ENCODE measurements at places on chromosomes 16 and 17.

- no peak for DNase-seq
Measured at GRCh38 chr17:39607851-39608130, at the start of gene NEUROD2. NEUROD2 (minus strand) TSS chr17:39607920; CDS start chr17:39606599, 1,321 bp downstream.

DNA sequence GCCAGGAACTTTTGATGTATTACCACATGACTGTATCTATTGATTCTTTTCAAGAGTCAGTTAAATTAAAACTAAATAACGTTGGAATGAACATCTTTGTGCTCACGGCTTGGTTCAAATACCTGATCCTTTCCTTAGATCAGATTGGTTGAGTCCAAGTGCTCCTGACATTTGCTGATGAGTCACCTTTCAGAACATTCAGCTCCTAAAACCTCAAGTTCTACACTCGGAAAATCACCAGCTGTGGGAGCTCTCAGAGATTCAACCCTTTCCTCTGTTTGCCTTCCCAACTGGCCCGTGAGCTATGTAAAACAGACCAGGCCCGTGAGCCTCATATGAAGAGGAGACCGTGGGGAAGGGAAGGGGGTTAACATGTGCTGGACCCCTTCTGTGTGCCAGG lies 68.1 kb downstream of the RTN4RL1 start:
- DNase-seq: no peak

- no peak for DNase-seq
Measured at GRCh38 chr16:50967827-50968612, 183.1 kb downstream of the SALL1 start.

GRCh38 chr17:9529033-9529700 lies 46.5 kb downstream of the STX8 start:
- DNase-seq: no peak

- DNase-seq: no peak
Measured at GRCh38 chr17:75463603-75464002, 7.2 kb downstream of the TMEM94 start.

DNA sequence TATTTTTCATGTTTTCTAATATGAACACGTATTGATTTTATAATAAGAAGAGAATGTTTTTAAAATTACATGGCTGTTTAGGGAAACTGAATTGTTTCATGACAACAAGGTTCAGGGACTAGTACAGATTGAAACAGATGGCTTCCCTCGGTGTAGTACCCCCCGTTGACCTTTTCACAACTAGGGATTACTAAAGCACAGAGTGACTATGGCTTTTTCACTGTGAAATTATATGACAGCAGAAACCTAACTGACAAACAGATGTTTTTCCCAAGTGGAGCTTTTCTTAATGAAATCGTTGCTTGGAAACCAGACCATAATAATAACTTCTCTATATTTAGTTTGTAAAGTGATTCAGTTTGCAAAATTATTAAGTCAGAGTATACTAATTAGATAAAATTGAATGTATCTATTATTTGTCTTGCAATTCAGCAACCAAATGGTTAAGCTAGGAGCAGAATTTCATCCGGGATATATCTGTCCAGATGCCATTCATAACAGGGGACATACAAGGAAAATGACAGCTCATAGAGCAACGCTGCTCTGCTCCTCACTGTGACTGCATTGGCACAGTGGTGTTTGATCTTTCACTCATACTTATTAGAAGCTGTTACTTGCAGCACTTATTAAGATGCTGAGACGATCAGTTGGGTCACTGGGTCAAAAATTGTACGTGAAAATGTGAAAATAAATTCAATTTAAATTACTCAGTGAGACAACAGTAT lies 111.7 kb downstream of the TANGO6 start:
- DNase-seq: no peak

GRCh38 chr17:47966079-47966519 lies 4.8 kb upstream of the CDK5RAP3 start:
- no peak for DNase-seq

GRCh38 chr16:23125277-23125676 lies 24.0 kb downstream of the USP31 start:
- DNase-seq: no peak

GRCh38 chr16:85331688-85332087 lies 219.4 kb upstream of the CIBAR2 start:
- no peak for DNase-seq

DNA sequence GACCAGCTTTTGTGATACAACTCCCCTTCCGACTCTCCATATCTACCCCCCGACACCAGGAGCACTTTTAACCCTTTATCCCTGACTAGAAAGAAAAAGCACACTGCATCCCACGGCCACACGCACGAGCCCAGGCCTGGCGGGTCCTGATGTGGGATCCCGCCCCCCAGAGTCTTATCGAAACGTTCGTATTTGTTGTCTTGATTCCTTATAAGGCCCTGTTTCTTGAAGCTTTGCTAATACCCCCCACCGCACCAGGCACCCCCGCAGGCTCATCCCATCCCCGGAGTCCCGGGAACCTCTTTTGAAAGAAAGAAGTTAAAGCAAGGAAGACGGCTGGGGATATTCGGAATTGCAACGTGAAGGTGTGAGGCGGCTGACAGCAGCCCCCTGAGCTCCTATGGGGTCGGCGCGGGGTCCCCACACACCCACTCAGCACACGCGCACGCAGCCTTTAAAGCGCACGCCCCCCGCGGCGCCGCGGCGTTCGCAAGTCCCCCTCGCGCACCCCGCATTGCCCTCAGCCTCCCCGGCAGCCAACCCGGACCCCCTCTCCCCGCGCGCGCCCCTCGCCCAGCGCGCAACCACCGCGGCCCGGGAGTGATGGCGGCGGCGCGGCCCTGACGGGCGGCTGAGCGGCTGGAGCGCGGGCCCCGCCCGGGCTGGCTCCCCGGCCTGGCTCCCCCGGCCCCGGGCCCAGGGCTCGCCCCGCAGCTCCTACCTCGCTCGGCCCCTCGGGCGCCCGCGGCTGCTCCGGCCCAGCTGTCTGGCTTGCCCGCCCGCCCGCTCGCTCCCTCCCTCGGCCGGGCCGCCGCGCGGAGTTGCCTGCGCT lies 448 bp downstream of the STAT5B start:
- peak; percentile 20 for DNase-seq

DNA sequence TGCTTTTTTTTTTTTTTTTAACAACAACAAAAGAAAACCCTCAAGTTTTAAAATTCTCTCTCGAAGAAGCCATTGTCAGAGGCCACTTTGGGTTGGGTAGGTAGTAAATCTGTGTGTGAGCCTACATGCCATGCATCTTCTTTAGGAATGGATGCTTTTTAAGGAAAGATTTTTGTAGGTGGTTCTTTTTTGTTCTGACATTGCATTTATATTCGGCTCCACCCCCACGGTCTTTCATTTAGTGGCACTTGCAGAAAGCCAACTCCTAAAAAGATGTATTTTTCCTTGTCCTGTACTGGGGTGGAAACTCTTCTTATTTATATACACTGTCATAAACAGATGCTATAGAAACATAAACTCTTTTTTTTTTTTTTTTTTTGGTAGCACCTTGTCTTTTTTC lies 35.1 kb downstream of the KCNJ2 start:
- no peak for DNase-seq

- DNase-seq: no peak
Measured at GRCh38 chr17:384622-385177, 32.1 kb upstream of the RPH3AL start.

- no peak for DNase-seq
Measured at GRCh38 chr16:69367980-69368379, 16.4 kb upstream of the TMED6 start.

GRCh38 chr17:36851250-36851649 lies 86.0 kb upstream of the LHX1 start:
- DNase-seq: no peak

DNA sequence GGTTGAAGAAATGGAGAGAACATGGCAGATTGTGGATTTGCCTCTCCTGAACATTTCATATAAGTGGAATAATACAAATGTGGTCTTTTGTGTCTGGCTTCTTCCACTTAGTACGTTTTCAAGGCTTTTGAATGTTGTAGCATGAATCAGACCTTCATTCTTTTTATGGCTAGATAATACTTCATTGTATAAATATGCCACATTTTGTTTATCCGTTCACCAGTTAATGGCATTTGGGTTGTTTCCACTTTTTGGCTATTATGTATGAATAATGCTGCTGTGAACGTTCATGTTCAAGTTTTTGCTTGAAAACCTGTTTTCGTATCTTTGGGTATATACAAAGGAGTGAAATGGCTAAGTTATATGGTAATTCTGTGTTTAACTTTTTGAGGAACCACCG lies 130.4 kb downstream of the TANC2 start:
- no peak for DNase-seq

GRCh38 chr16:22983614-22984013 lies 165.6 kb downstream of the USP31 start:
- no peak for DNase-seq

GRCh38 chr17:28370035-28370743 lies at the start of gene VTN:
VTN (minus strand) TSS chr17:28370307; CDS start chr17:28370203, 104 bp downstream.
- DNase-seq: no peak

- no peak for DNase-seq
Measured at GRCh38 chr17:15249487-15249886, 15.6 kb downstream of the PMP22 start.

DNA sequence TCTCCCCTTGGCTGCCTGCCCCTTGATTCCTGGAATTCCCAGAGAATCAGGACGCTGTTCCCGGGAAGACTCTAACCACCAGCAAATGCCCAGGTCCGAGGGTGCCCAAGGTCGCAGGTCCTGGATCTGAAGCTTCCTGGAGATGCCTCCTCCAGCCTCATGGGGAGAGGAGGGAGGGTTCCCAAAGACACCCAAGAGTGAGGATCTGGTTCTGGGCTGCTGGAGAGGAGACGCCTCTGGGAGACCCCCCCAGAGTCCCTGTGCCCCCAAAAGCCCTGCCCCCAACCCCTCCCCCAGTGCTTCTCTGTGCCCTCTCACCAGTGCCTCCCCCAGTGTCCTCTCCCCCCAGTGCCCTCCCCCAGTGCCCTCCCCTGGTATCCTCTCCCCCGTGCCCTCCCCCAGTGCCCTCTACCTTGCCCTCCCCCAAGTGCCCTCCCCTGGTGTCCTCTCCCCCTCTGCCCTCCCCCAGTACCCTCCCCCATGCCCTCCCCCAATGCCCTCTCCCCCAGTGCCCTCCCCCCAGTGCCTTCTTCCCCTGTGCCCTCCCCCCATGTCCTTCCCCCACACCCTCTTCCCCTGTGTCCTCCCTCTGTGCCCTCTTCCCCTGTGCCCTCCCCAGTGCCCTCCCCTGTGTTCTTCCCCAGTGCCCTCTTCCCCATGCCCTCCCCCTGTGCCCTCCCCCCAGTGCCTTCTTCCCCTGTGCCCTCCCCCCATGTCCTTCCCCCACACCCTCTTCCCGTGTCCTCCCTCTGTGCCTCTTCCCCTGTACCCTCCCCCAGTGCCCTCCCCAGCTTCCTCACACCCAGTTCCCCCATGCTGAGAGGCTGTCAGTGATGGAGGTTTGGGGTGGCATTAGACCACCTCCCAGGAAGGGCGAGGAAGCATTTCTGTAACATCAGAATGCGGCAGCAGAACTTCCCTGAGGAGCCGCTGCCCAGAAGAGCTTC lies 6.3 kb upstream of the SECTM1 start:
- DNase-seq: no peak

DNA sequence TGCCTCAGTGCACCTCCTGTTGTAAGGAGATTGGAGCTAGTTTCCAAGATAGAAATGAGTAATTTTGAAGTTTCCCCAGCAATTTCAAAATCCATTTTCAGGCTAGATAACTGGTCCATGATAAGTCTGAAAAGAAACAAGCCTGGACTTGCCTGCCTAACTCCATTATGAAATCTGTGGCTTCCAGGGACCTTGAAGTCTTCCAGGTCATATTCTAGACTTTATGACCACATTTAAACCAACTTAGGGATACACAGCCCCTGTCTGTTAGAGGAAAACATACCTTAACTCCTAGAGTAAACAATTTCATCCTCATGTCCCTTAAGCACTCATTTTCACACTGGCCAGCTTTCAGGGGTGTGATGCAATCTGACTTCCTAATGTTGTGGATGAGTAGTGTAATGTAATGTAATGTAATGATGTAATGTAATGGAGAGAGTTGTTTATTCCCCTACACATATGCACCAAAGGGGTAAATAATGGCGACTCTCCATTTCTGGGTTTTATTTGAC lies 96.7 kb upstream of the FAM20A start:
- DNase-seq: no peak

DNA sequence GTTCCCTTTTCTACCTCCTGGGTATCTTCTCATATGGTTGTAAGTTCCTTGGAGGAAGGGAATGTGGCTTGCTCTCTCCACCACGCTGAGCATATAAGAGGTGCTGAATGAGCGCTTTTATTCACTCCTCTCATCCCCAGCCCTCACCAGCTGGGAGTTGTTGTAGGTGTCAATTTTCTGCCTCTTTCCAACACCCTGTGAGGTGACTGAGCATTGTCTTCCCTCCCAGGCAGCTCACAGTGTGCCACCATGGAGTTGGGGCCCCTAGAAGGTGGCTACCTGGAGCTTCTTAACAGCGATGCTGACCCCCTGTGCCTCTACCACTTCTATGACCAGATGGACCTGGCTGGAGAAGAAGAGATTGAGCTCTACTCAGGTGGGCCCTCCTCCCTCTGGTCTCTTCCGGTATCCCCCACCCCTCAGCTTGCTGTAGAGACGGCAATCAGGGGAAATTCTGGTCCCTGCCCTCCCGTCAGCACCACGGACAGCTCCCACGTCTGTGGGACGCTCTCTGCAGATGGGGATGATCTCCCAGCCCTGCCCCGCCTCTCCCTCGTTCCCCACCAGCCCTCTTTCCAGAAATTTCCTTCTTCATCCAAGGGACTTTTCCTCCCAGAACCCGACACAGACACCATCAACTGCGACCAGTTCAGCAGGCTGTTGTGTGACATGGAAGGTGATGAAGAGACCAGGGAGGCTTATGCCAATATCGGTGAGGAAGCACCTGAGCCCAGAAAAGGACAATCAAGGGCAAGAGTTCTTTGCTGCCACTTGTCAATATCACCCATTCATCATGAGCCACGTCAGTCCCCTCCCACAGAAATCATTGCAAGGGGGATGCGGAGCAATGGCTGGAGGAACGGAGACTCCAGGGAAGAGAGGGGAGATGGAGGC lies 18.3 kb downstream of the CIITA start:
- no peak for DNase-seq

- DNase-seq: no peak
Measured at GRCh38 chr16:53925526-53925925, 221.6 kb downstream of the FTO start.

- no peak for DNase-seq
Measured at GRCh38 chr16:75304521-75305363, 53.3 kb upstream of the BCAR1 start.

DNA sequence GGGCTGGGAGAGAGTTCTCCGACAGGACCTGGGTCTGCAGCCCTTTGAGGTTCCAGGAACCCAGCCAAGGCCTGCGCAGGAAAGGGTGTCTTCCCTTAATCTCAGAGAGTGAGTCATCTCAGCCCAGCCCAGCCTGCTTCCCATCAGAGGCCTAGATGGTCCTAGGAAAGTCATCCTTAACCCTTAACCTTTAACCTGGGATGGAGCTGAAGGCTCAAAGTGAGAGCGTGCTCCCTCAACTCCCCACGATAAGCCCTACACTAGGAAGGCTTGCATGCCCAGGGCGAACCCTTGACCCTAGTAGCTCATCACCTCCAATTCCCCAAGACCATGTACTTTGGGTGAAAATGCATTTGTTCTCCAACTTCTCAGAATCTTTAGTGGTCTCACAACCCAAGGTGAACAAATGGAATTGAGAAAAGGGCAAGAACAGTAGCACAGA lies 4.8 kb upstream of the ATXN7L3 start:
- DNase-seq: no peak

GRCh38 chr17:61131585-61131984 lies 268.1 kb upstream of the TBX2 start:
- no peak for DNase-seq

- DNase-seq: no peak
Measured at GRCh38 chr17:48127371-48128051, 19.9 kb downstream of the SNX11 start.
